Ureter (tissue), 1 donor: ENCODE measurements at places on chromosomes 6 and 20. TPM values are rescaled to one million over a fixed set of nuclear protein-coding genes. Genes with fewer than 3 reads are reported as not detected.

DNA sequence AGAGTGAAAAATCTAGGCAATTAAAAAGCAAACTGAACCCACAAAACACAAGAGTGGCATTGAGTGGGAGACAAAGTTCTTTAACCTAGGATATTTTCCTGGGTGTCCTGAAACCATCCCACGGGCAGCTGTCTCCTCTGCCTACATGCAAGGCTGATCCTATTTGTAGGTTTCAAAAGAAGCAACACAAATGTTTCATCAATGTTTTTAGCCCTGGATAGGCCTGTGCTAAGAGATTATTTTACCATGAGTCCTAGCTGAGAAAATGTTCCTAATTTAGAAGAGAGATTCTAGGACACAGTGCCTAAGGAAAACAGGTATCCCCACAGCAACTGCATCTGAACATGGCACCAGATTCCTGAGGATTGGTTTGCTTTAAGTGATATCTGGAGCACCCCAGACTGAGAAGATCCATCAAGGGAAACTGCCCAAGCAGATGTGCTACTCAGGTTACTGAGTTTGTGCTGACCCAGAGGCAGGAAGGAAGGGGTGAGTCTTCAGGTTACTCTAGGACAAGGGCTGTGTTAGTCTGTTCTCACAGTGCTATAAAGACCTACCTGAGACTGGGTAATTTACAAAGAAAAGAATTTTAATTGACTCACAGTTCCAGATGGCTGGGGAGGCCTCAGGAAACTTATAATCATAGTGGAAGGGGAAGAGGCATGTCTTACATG is 111.6 kb upstream of the UST start:
- DNase-seq: no peak

DNA sequence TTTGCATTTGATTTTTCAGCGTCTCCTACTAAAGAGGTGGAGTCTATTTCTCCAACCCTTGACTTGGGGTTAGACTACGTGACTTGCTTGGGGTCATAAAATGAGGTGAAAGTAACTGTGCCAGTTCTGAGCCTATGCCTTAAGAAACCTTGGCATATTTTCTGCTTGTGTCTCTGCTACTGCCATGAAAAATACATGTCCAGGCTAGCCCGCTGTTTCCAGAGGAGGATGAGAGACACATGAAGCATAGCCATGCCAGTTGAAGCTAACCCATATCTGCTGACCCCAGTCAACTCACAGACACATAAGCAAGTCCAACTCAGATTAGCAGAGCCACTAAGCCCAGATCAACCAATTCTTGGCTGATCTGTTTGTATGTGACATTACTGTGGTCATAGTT is 38.7 kb downstream of the SCP2D1 start:
- DNase-seq: no peak

- DNase-seq: no peak
Measured at GRCh38 chr20:21936261-21936660, 230.8 kb downstream of the PAX1 start.

DNA sequence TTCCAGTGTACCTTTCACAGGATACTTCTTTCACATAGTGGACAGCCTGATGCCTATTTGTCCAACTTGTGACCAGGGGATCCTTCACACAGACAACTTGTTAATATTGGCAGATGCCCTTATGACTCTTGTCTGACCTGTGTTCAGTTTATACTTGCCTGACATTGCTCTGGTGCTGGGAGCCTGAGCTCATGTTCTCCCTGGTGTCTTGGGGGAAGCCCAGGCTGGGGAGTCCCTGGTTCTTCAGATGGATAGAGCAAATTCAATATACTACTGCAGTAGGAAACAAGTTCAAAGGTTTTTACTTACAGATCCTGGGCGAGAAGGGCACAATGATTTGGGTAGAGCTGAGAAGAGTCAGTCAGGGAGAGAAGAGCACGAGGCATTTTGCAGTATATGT is 76.1 kb downstream of the NKAIN2 start:
- no peak for DNase-seq

MRPS10 gene
- 39.0 TPM for total RNA-seq

PI3 gene
- total RNA-seq: 1.7 TPM

- DNase-seq: no peak
Measured at GRCh38 chr20:45226287-45226686, 5.1 kb downstream of the SEMG2 start.

- no peak for DNase-seq
Measured at GRCh38 chr20:35979544-35979943, 11.2 kb downstream of the CNBD2 start.

- no peak for DNase-seq
Measured at GRCh38 chr20:53157443-53158408, 185.6 kb downstream of the TSHZ2 start.

DNA sequence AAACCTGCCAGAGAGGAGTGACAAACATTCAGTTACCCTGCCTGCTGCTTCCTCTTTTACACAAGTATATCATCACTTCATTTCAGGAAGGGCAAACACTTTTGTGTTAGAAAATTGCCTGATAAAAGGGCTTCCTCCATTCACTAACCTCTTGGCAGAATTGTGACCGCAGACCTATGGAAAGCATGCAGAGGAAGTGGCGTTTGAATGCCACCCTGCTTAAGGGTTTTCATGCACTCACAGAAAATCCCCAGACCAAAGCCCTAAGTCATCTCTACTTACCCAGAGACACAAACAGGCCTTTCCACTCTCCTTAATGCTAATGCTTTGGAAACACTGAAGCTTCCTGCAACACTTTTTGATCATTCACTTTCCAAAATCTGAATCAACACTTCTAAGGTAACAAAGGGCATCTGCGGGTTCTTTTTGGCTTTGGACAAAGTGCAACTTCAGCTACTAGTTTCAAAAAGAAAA is 22.1 kb upstream of the RALGAPA2 start:
- DNase-seq: no peak

- no peak for DNase-seq
Measured at GRCh38 chr6:11600251-11600650, 62.7 kb downstream of the TMEM170B start.

GNAS-AS1 gene
- total RNA-seq: 2.4 TPM

NEU1 gene
- 29.2 TPM for total RNA-seq

NT5E gene
- 22.8 TPM for total RNA-seq

OPN5 gene
- total RNA-seq: not detected

DNA sequence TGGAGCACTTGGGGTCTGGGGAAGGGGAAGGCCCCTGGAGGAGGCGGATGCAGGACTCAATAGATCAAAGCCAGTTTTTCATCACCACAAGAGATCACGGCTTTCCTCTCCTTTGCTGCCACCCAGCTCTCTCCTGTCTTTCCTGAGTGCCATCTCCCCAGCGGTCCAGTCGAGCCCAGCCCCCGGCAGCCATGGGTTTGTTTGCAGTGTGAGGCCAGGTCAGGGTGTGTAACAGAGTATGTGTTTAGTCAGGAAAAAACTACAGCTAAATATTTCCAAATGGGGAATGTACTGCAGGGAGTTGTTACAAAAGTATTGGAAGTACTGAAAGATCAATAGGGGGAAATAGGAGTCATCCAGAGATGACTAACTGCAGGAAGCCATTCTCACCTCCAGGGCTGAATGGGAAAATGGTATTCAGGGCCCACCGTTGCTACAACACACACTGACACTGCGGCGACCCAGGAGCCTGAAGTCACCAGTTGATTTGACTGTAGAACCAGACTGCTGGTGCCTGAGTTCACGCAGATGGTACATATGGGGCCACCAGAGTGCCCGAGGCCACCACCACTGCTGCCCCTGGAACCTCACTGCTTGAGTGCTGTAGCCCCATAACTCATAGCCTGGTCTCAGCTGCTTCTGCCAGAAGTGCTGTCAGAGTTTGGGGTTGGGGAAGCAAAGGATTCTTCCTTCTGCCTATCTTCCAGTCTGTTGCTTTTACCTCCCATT is 23.6 kb upstream of the FANCE start:
- no peak for DNase-seq

DNA sequence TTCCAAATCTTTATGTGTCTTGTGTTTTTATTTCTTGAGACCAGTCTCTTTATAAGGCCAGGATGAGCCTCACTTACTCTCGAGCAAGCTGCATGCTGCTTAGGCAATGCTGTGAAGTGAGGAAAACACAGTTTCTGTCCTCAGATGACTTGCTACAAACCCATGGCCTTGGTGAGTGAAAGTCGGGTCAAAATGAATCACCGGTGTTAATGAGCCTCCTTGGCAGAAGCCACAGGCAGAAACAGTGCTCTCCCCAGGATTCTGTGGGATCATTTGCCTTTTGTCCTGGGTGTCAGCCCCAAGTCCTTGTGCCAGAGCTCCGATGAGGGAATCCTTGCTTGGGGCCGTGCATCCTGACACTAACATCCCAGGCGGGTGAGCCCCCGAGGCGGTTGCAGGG is 482.5 kb downstream of the QKI start:
- no peak for DNase-seq

CALHM5 gene
- total RNA-seq: 1.7 TPM

DNA sequence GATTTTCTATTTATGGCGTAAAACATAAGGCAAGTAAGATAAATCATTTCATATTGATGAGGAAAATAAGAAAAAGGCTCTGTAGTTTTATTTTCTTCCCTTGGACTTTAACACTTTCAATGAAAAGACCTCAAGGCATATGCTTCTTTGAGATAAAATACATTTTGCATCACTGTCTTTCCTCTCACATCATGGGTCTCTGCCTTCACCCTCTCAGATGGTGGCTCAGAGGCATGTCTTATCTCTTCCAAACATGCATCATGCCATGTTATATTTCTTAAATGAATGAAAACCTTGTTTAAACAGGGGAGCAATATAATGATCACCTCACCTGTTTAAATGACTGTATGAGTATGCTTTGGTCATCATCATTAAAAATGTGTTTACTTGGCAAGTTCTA is 59.3 kb downstream of the PRL start:
- DNase-seq: no peak

GRCh38 chr6:133262804-133263203 is 21.6 kb downstream of the EYA4 start:
- no peak for DNase-seq

DNA sequence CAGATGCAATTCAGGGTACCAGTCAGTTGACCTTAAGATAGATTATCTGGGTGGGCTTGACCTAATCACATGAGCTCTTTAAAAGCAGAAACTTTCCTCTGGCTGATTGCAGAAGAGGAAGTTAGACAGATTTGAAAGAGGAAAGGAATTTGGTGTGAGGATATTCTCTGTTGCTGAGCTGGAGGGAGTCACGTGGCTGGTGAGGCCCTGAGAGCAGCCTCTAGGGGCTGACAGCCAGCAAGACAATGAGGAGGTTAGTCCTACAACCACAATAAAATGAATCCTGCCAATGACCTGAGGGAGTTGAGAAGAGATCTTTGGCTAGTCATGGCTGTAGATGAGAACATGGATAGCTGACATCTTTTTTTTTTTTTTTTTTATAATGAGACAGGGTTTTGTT is 87.0 kb upstream of the B3GAT2 start:
- no peak for DNase-seq

- no peak for DNase-seq
Measured at GRCh38 chr20:23082846-23083552, 3.1 kb downstream of the CD93 start.

OR2J3 gene
- not detected for total RNA-seq

- no peak for DNase-seq
Measured at GRCh38 chr6:85494547-85495536, 45.0 kb downstream of the NT5E start.

- DNase-seq: no peak
Measured at GRCh38 chr6:168238159-168238909, 81.2 kb downstream of the DACT2 start.

DNA sequence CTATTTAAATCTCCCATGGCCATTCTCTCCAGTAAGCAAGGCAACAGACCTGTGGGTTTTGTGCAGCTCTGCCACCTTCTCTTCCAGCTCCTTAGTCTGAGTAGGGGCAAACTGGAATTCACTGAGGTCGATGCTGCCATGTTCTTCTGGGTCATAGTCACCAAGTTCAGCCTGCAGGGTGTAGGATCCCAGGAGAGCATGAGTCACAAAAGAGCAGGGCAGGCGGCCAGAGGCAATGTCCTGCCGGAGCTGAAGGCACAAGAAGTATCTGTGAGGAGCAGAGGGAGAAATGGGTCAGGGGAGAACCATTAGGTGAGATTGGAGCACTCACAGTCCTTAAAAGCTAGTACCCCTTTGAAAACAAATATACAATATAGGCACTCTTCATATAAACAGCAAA is 73.7 kb downstream of the SMLR1 start:
- DNase-seq: no peak

DNA sequence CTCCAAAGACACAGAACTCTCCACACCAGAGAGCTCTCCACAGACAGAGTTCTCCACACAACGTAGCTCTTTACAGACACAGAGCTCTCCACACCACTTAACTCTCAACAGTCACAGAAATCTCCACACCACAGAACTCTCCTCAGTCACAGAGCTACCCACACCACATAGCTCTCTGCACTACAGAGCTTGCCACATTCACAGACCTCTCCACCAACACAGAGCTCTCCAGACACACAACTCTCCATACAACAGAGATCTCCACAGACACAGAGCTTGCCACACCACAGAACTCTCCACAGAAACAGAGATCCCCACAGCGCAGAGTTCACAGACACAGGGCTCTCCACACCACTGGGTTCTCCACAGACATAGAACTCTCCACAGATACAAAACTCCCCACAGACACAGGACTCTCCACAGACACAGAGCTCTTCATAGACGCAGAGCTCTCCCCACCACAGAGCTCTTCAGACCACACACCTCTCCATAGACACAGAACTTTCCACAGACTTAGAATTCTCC is 52.5 kb downstream of the ERMARD start:
- no peak for DNase-seq

DNA sequence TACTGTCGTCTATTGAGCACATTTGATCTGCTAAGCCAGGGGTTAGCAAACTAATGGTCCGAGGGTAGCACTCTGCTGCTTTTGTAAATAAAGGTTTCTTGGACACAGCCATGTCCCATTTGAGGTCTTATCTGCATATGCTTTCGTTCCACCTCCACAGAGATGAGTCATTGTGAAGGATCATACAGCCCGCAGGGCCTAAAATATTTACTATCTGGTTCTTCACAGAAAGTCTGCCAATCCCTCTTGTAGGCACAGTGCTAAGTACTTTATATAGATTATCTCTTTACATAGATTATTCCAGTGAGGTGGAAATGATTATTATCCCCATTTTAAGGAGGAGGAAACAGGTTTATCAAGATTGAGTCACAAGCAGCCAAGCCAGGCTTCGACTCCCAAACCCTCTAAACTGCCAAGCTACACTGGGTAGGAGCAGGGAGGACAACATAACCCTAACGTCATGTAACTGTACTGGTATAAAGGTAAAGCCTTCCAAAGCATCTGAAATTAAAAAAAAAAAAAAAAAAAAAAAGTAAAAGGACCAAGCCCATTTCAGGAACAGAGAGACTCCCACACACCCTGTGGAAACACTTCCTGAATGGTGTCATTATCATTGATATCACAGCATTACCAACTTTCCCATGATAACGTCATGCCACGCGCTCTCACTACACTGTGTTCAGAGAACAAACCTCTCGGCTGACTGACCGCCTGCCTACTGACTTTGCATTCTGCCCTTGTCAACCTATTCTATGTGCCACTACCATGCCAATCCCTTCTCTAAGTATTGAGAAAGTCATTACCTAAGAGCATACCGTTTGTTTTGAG is 101.0 kb downstream of the KIF16B start:
- no peak for DNase-seq
